ENCODE measurements at places on chromosomes 16 and 17. TPM values are rescaled to one million over a fixed set of nuclear protein-coding genes. Genes with fewer than 3 reads are reported as not detected.

DNA sequence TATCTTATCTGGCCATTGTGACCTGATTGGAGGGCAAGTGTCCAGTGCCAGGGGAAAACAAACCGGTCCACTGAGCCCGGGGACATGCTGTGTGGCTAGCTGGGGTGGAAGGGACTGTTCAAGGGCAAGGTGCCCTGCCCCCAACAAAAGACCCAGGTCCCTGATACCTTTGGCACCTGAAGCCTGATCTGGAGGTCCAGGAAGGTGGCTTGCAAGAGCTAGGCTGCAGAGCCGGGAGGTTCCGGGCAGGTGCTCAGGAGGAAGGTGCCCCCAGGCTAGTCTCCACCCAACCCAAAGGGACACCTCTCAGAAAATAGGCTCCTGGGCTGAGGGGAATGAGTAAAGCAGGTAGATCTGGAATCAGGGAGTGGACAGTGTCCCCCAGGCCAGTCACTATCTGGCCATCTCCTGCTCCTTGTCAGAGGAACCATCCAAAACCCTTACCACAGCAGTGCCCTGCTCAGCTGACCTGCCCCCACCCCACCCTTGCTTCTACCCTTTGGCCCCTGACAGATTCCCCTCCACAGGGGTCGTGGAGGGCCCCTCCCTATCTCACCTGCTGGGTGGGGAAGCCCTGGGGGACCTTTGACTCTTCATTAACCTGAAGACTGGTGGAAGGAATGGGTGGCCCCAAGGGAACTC, 6.2 kb downstream of the NAT9 start:
- no peaks in the 10 kb centered on the region for H3K27me3 ChIP-seq
- H3K4me3 ChIP-seq: no peak overlapping the region
- H3K4me1 ChIP-seq: peaks cover 19% of the 10 kb centered on the region
- no peak overlapping the region for H3K27ac ChIP-seq
- peaks cover 64% of the 10 kb centered on the region for H3K36me3 ChIP-seq
- no peak for DNase-seq

GRCh38 chr17:2814481-2815341, 18.5 kb downstream of the RAP1GAP2 start:
- peak; percentile 72 for DNase-seq
- H3K4me1 ChIP-seq: no peaks in the 10 kb centered on the region
- H3K27ac ChIP-seq: no peak overlapping the region
- H3K4me3 ChIP-seq: peak overlapping the region; percentile 37

DNA sequence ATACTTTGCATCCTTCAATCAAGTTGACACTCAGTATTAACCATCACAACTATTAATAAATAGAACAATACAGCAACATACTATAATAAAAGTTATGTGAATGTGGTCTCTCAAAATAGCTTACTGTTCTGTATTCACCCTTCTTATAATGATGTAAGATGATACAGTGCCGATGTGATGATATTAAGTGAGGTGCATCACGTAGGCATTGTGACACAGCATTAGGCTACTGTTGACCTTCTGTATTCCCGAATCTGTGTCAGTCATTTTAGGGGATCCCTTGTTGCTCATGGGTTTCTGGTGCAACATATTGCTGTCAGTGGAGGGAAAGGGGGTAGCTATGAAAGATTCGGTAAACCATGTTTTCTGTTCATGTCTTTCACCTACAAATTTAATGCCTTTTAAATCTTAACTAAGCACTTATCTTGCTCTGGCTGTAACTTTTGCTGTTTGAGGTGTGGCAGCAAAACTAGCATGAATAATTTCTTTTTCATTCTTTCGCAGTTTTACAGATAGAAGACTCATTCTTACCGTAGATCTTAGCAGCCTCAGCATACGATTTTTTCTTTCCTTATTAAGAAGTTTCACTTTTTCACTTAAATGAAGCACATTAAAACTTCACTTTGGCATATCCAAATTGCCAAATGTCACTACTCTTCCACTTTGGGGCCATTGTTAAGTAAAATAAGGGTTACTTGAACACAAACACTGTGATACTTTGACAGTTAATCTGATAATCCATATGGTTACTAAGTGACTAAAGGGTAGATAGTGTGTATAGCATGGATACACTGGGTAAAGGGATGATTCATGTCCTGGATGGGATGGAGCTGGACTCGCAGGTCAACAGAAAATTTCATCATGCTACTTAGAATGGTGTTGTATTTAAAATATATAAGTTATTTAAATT, 29.6 kb downstream of the NFAT5 start:
- H3K27ac ChIP-seq: no peak overlapping the region
- no peak for DNase-seq
- H3K36me3 ChIP-seq: no peaks in the 10 kb centered on the region

DNA sequence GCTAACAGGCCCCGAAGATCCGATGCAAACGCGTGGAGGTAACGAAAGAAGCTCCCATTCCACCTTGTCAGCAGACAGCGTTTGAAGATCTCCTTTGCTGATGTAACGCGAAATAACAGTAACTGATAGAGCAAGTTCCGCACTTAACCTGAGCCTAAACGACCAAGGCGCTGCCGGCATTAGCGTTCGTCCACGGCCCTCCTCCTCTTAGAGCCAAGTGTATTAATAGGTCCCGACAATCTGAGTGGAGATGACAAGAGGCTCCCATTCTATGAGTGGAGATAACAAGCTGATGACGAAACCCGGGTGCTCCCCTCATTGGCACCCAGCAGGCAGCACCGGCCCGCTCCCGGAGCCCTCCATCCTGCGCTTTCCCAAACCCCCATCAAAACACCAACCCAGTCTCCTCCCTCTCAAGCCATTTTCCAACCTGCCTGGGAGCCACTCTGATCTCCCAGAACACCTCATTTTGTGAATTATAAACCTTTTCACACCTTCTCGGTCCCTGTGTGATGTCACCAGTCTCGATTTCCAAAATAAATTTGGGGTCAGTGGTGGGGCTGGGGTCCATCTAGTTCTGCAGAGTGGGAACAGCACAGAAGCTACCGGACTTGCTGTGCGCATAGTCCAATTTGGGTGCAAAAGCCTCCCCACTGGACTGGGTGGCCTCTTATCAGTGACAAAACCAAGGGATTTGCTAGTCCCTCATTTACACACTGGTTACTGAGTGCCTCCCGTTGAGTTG, 35.4 kb upstream of the ARL4D start:
- no peaks in the 10 kb centered on the region for H3K27me3 ChIP-seq
- H3K36me3 ChIP-seq: no peaks in the 10 kb centered on the region
- H3K4me1 ChIP-seq: peaks cover 32% of the 10 kb centered on the region

DNA sequence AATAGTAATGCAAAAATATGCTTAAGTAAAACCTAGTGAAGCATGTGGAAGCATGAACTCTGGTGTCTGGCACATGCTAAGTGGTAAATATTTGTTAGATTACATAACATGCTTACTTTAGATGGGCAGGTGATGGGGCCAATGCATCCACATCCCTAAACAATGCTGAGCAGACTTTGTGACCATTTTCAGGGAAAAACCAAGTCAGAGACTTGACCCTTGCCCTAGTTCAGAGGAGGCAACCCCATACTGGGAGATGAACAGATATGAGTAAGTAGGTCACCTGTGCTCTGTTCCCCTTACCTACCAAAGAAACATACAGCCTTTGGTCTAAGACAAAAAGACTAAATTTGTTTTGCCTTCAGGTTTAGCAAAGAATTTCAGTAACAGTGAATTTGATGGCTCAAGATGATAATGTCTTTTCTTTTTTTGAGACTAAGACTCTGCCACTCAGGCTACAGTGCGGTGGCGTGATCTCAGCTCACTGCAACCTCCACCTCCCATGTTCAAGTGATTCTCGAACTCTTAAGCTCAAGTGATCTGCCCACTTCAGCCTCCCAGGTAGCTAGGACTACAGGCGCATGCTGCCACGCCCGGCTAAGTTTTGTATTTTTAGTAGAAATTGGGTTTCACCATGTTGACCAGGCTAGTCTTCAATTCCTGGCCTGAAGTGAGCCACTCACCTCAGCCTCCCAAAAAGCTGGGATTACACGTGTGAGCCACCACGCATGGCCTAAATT, 91.4 kb downstream of the HIC1 start:
- H3K27me3 ChIP-seq: no peaks in the 10 kb centered on the region
- peak overlapping the region; percentile 64 for H3K27ac ChIP-seq
- peaks cover 8% of the 10 kb centered on the region for H3K36me3 ChIP-seq
- peak; percentile 65 for DNase-seq
- H3K4me3 ChIP-seq: no peak overlapping the region

DNA sequence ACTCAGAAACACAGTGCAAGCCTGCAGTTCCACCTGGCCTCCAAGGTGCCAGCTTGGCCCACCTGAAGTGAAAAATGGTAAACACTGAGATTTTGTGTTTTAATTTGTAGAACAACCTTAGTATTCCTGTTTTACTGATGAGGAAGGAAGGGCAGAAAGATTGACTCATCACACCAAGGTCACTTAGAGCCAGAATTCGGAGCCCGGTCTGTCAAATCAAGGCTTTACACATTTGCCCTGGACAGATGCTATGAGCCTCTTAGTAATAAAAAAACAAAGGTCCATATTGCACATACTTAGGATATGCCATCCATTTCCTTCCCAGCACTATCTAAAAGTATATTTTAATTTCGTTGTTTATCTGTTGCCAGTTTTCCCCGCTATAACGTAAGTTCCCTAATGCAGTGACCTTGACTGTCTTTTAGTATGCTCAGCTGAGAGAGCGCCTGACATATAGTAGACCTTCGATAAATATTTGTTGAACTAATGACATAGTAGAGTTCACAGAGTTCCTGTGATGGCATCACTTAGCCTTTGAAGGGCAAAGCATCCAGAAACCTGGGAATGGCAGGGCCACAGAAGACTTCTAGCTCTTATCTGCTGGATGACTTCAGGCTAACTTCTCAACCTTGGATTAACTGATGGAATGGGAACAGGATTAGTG, 7.2 kb upstream of the TBKBP1 start:
- H3K4me1 ChIP-seq: peaks cover 22% of the 10 kb centered on the region
- H3K4me3 ChIP-seq: no peak overlapping the region
- peaks cover 43% of the 10 kb centered on the region for H3K36me3 ChIP-seq
- H3K27ac ChIP-seq: no peak overlapping the region
- DNase-seq: no peak
- no peaks in the 10 kb centered on the region for H3K27me3 ChIP-seq

The SLC12A3 gene
- not detected for total RNA-seq
